ENCODE measurements at places on chromosomes 2 and 18.

DNA sequence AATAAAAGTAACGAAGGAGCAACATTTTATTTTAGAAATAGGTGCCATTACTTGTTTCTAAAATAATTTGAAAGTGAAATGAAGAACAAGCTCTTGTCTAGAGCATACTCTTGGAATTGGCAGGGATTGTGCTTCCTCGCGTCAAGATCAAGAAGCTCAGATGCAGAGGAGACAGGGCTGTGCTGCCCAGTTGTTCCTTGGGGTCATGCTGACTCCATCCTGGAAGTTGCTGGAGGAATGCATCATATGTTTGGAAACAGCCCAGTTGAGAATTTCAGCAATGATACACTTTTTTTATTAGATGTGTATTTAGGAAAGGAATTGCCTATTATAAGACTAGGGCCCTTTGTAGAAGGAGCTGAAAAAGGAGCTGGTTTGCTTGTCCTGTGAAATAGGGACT, 17.2 kb downstream of the LTBP1 start:
- no peak for DNase-seq

- no peak for DNase-seq
These were observed 38.5 kb upstream of the LYPD6 start for GRCh38 chr2:149291881-149292280.

GRCh38 chr2:134917888-134918525, 615 bp upstream of the CCNT2 start:
- DNase-seq: no peak

DNA sequence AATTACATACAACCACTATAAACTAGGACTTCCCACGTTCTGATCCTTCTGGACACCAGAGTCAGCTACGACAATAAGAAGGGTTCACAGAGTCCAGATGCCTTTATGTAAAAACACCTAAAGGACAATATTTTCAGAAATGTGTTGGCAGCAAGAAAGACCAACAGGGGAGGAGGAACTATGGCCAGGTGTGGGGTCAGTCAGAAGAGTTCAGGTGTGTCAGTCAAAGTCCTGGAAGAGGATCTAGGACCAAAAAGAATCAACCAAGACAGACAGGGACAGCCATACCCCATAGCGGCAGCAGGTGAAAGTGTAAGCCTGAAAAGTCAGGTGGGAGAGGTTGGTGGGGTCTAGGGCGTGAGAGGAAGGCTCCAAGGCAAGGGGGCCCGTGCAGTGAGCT, 38.0 kb upstream of the YPEL5 start:
- no peak for DNase-seq

Data from sciatic nerve (tissue), 2 donors.